Chondrocyte (in vitro differentiated cells): ENCODE measurements at places on chromosomes 12 and 14. TPM values are rescaled to one million over a fixed set of nuclear protein-coding genes. Genes with fewer than 3 reads are reported as not detected.
A peak's percentile ranks its signal among the peaks of the same experiment; 100 is the strongest.

Gene PRICKLE1
- total RNA-seq: 30.3 to 62.8 TPM (median 32.0 TPM) in 3 replicates

Gene PTHLH
- total RNA-seq: 1.1 to 1.8 TPM (median 1.3 TPM) in 3 replicates

Gene KLRD1
- total RNA-seq: 0.21 to 0.46 TPM (median 0.22 TPM) in 3 replicates

Gene PARPBP
- 3.8 to 5.2 TPM (median 3.9 TPM) in 3 replicates for total RNA-seq

GRCh38 chr12:32718926-32719325 is 36.8 kb downstream of the YARS2 start:
- H3K27me3 ChIP-seq: no peaks in the 10 kb centered on the region
- H3K27ac ChIP-seq: no peak overlapping the region
- peaks cover 12% of the 10 kb centered on the region for H3K36me3 ChIP-seq
- H3K4me3 ChIP-seq: no peak overlapping the region

- no peak overlapping the region for H3K4me3 ChIP-seq
- H3K36me3 ChIP-seq: no peaks in the 10 kb centered on the region
- no peaks in the 10 kb centered on the region for H3K27me3 ChIP-seq
- no peak for DNase-seq
- H3K27ac ChIP-seq: peak overlapping the region; percentile 100
Observed at GRCh38 chr12:55845785-55846496, 3.2 kb upstream of the MMP19 start.

DNA sequence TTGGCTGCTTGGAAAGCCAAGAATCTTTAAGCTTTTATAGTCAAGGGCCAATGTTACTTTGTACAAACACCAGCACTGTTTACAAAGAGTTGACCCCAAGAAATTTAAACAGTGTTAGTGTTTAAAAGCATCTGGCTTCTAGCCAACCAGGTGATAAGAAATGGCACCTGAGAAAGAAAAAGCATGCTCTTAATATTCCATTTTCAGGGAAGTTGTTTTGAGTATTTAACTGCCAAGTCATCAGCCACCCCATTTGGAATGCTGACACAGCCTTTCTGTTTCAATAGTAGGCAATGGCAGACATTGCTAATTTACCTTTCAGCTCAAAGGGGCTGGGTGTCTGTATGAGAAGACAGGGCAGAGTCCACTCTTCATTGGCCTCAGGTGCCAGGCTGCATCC is 3.7 kb upstream of the SLC35F4 start:
- DNase-seq: no peak
- H3K4me1 ChIP-seq: no peaks in the 10 kb centered on the region
- no peak overlapping the region for H3K27ac ChIP-seq
- peaks cover 45% of the 10 kb centered on the region for H3K27me3 ChIP-seq
- no peaks in the 10 kb centered on the region for H3K36me3 ChIP-seq

GRCh38 chr14:91352053-91352452 is 65.6 kb downstream of the CCDC88C start:
- no peak overlapping the region for H3K27ac ChIP-seq
- no peak overlapping the region for H3K4me3 ChIP-seq
- H3K36me3 ChIP-seq: no peaks in the 10 kb centered on the region
- peak; percentile 52 for DNase-seq
- H3K27me3 ChIP-seq: peaks cover 7% of the 10 kb centered on the region
- H3K4me1 ChIP-seq: no peaks in the 10 kb centered on the region

GRCh38 chr12:120012067-120012621 is 23.1 kb downstream of the BICDL1 start:
- DNase-seq: no peak
- H3K27ac ChIP-seq: no peak overlapping the region
- no peak overlapping the region for H3K4me3 ChIP-seq
- H3K4me1 ChIP-seq: no peaks in the 10 kb centered on the region
- peaks cover 2% of the 10 kb centered on the region for H3K36me3 ChIP-seq
- H3K27me3 ChIP-seq: peaks cover 47% of the 10 kb centered on the region

DNA sequence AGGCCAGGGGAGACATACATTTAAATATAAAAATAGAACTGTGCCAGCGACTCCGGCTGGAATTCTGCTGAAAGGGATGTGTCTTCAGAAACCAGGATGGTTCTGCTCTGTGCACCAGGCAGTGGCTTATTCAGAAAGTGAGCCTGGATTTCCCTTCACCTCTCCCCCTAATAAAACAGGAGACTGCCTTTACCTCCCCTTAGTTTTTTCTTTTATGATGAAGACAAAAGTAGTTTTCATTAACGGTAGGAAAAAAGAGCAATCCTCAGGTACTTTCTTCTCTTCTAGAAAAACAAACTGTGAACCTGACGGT is 346 bp downstream of the SLC7A8 start:
- H3K4me3 ChIP-seq: no peak overlapping the region
- no peak for DNase-seq
- H3K27me3 ChIP-seq: peaks cover 23% of the 10 kb centered on the region
- H3K36me3 ChIP-seq: no peaks in the 10 kb centered on the region

DNA sequence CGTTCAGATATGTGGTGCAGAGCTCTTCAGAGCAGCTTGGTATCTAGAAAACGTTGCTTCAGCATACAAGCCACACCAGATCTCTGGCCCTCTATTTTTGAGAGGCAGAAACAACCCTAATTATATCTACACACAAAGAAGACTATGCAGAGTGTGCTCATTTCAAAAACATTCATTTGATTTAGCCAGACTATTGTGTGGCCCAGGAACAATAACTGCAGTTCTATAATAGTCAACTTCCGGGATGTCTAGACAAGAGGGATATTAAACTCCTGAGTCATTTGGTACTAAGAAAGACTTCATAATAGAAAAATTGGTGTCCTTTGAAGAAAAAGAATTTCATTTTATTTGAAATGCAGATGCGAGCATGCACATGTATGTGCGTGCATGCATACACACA is 153.8 kb downstream of the PELI2 start:
- no peak for DNase-seq
- peaks cover 44% of the 10 kb centered on the region for H3K4me1 ChIP-seq
- H3K4me3 ChIP-seq: no peak overlapping the region
- H3K27me3 ChIP-seq: no peaks in the 10 kb centered on the region
- no peaks in the 10 kb centered on the region for H3K36me3 ChIP-seq

GRCh38 chr12:126608607-126609175 is 1543.5 kb downstream of the AACS start:
- H3K4me1 ChIP-seq: no peaks in the 10 kb centered on the region
- H3K27me3 ChIP-seq: no peaks in the 10 kb centered on the region
- H3K36me3 ChIP-seq: no peaks in the 10 kb centered on the region

- no peak overlapping the region for H3K4me3 ChIP-seq
- peak overlapping the region; percentile 87 for H3K27ac ChIP-seq
- no peaks in the 10 kb centered on the region for H3K36me3 ChIP-seq
- DNase-seq: no peak
- peaks cover 54% of the 10 kb centered on the region for H3K4me1 ChIP-seq
- no peaks in the 10 kb centered on the region for H3K27me3 ChIP-seq
Observed at GRCh38 chr14:67942080-67942710, 122.6 kb downstream of the RAD51B start.

DNA sequence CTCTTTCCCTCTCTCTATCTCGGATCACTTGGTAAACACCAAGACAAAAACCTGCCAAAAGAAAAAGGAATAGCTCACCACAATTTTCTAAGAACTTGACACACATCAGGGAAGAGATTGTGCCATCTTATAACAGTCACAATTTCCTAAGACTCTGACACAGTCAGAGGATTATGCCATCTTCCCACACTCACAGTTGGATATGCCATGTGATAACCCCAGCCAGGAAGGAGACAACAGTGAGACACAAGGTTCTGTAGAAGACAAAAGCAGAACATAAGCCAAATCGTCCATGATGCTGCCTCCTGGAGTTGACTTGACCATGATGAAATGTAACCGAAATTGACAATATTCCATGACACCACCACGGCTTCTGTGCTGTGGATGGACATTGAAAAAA is 2.8 kb upstream of the CLEC9A start:
- no peaks in the 10 kb centered on the region for H3K27me3 ChIP-seq
- DNase-seq: no peak
- H3K36me3 ChIP-seq: no peaks in the 10 kb centered on the region
- H3K27ac ChIP-seq: peak overlapping the region; percentile 73

- H3K27ac ChIP-seq: no peak overlapping the region
- no peak overlapping the region for H3K4me3 ChIP-seq
- H3K36me3 ChIP-seq: no peaks in the 10 kb centered on the region
Observed at GRCh38 chr12:102427543-102427941, 52.8 kb downstream of the IGF1 start.

- peak overlapping the region; percentile 83 for H3K4me3 ChIP-seq
- H3K27ac ChIP-seq: peak overlapping the region; percentile 93
- peaks cover 54% of the 10 kb centered on the region for H3K4me1 ChIP-seq
- DNase-seq: no peak
Observed at GRCh38 chr12:2960996-2961616, 1.9 kb downstream of the TEAD4 start.

DNA sequence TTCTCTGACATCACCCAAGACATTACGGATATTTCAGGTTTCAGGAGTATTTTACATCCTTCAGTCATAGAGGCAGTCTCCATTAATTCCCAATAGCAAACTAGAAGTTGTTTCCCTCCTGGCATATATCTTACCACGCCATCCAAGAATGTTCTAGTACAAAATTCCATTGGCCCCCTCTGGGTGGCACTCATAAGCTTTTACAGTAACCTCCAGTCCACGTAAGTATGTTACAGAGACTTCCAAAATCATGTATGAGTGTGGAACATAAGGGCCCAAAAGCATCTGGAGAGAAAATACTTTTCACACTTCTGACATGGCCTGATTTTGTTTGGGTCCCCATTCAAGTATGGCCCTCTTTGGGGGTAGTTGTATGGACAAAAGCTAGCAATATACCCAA is 58.1 kb upstream of the DHRS4 start:
- no peaks in the 10 kb centered on the region for H3K36me3 ChIP-seq
- no peak overlapping the region for H3K27ac ChIP-seq
- no peaks in the 10 kb centered on the region for H3K4me1 ChIP-seq
